Kidney capillary endothelial cell (primary cell): ENCODE measurements at places on chromosomes 4 and X.
A peak's percentile ranks its signal among the peaks of the same experiment; 100 is the strongest.

DNA sequence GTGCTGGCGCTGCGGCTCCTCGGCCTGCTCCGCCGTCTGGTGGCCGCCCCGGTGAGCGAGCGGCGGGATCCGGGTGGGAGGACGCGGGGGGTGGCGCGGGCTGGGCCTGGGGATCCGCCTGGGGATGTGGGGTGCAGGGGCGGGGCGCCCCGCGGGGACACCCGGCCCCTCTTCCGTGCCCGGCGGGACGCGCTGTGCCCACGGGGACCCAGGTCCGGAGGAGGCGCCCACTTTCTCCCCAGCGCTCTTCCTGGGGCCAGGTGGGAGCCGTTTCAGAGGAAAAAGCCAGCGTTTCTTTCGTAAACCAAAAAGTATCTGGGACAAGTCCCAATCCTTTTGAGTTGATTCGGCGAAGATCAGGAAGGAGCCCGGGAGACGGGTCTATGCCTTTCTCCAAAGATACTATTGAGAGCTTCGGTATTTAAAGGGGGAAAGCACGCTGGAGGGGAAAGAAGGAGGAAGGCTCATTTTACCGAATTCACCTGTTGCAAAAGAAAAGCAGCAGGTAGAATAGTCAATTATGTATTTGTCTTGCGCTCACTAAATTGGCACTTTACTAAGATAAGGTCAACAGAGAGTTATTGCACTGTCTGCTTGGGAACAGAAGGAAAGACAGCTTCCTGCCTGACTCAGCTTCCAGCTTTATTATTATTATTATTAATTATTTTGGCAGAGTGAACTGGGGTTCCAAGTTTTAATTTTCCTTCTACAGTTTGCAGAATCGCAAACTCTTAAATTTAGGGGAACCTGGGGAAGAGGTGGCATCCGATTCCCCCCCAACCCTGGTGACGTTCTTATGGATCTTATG is 81.5 kb upstream of the CD99 start:
- DNase-seq, result peak; percentile 21

DNA sequence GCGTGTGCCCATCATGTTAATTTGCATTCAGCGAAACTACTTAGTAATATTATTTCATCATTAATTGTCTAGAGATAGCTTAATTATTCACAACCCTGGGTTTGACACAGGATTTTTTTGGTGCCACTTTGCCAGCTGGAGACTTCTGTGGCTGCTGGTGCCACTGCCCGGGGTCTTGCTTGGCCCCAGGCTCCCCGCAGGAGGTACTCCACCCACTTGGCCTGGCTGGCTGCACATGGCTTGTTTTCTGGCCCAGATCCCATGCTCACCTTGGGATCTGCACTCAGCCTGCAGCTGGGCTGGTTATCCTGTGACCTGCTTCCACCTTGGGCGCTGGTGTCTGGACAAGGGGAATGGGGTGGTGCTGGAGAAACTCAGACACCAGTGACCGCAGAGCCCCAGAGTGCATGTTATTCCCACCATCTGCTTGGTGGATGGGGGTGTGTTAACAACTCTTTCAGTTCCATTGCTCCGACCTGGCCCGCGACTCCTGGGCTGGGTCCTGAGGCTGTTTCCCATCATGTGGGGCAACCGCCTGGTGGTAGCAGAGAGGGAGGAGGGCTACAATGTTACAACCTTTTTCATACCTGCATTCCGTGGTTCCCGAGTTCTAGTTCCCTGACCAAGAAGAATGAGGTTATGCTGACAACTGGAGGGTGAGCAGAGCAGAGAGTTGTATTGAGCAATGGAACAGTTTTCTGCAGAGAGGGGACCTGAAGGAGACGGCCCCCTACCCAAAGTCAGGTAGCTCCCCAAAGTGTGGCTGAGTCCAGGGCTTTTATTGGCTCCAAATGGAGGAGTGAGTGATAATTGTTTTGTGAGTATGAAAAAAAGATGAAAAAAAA is 1950.0 kb upstream of the IGFBP7 start:
- no peak for DNase-seq

DNA sequence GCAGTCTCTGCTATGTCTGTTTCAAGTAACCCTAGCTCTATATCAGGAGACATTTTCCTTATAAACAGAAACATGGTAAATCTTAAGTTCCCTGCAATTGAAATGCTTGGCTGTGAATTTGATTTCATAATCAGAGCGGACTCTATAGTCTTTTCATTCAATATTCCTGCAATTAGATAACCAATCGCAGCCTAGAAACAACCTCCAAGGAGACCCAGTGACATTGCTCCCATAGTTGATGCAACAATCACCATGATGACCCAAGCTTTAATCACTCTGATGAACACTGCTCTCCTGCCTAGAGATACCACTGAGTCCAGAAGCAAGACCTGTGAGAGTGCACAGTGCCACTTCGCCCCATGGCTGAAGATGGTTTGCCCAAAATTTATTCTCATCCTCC is at the start of gene CABS1:
CABS1 (plus strand) TSS at position 301 of the 400 bp plus-strand sequence; CDS start at position 360, 59 bp downstream.
- no peak for DNase-seq

- DNase-seq, result no peak
Measured at GRCh38 chr4:2729533-2729875, 26.6 kb downstream of the TNIP2 start.

- peak; percentile 77 for DNase-seq
Measured at GRCh38 chrX:50594788-50595187, 124.2 kb upstream of the DGKK start.

DNA sequence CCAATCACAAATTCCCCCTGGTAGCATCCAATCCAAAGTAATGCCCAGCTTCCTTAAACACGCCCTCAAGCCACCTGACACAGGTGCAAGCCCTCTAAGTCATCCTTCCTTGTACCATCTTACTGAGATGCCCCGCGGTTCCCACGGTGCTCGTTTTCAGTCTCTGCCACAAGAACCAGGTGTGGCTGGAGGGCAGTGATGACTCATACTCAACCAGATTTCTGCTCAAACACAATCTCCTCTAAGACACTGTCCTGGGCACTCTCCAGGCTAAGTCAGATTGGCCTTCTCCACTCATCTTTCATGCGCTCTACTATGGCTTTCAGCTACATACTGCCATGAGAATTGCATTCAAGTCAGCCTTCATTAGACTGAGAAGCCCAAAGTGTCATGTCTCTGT is 3.5 kb downstream of the SH3KBP1 start:
- no peak for DNase-seq

DNA sequence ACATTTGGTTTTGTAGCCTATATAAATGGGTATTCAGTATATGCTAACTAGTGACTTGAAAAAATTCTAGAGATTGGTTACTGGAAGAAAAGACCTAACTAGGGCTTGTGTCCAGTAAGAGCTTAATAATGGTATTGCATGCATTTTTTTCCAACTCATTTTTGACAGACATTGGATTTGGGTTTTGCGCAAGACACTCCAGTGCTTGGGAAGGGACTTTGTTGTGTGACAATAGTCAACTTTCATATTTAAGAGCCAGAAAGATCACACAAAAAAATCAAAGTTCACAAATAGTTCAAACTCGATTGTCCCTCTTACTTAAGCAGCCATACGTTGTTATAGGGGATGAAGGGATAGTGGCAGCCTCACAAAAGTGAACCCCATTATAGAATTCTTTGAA is 1.2 kb upstream of the HSD17B11 start:
- no peak for DNase-seq

DNA sequence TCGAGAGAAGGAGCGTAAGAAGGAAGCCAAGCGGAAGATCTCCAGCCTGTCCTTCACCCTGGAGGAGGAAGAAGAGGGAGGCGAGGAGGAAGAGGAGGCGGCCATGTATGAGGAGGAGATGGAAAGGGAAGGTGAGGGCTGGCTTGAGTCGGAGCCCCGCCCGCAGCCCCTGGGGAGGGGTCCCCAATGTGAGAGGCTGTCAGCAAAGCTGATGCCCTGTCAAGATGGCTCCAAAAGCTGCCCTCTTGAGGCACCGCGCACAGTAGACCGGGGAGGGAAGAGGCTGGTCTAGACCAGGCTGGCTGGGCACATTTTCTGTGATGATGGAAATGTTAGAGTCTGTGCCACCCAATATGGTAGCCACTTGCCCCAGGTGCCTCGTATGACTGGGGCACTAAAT is 2.5 kb downstream of the FAM50A start:
- no peak for DNase-seq

DNA sequence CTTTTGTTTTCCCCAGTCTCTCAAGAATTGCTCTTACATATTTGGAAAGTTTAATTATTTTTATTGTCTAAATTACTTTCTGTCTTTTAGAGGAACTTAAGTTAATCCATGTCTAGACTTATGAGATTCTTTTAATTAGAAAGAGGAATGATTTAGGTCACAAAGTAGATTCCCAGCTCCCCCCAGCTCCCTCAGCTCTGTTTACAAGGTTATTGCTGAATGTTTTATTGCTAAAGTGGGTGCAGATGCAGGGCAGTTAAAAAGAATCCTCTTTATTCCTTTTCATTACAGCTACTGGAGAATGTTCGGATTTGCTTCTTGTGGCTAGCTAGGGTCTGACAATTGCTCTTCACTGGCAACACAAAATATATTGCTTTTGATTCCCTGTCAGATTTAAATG is 33.7 kb upstream of the CCKAR start:
- DNase-seq, result no peak

- DNase-seq, result no peak
Measured at GRCh38 chr4:102594000-102594399, 92.8 kb downstream of the NFKB1 start.

GRCh38 chr4:152364383-152364782 is 171.5 kb downstream of the FBXW7 start:
- no peak for DNase-seq

DNA sequence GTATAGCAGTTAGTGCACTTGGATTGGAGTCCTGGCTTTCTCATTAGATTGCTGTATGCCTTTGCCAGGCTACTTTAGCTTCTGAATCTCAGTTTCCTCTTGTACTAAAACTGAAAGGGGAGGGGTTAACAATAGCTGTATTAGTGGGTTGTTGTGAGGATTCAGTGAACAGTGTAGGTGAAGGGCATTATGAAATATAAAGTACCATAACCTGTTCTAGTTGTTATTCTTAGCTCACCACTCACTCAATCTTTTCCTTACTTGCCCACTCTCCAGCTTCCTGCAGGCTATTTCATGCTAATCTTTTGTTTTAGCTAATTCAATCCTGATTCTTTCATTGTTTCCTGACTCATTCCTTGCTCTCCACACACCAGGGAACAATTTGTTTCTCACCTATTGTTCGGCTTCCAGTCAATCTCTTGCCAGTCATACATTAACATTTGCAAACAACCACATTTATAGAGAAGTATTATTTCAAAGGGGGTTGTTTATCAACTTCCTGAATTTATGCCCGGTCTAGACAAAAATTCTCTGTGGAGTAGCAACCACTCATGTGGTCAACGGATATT is 50.6 kb upstream of the EDA start:
- DNase-seq, result no peak

- DNase-seq, result no peak
Measured at GRCh38 chr4:114012749-114013148, 33.3 kb upstream of the ARSJ start.

DNA sequence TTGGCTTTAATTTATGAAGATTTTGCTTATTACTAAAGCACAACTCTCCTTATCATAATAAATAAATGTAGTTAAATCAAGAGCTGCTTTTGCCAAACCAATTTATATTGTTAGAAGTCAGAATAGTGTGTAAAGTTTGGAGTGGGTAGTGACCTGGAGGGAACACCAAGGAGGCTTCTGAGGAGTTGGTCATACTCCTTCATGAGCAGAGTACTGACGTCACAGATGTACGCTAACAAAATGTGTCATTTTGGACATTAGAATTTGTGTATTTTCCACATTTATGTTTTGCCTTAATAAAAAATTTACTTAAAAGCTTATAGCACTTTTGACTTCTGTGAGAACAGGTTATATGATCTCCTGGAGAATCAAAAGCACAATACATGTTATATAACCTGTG is 953.5 kb upstream of the INTU start:
- DNase-seq, result no peak

- peak; percentile 22 for DNase-seq
Measured at GRCh38 chr4:51885363-51885762, 42.4 kb downstream of the DCUN1D4 start.
